ENCODE measurements at places on chromosomes 2 and 18.

- no peak for DNase-seq
These were observed 95.6 kb upstream of the ASAP2 start for GRCh38 chr2:9110893-9111569.

DNA sequence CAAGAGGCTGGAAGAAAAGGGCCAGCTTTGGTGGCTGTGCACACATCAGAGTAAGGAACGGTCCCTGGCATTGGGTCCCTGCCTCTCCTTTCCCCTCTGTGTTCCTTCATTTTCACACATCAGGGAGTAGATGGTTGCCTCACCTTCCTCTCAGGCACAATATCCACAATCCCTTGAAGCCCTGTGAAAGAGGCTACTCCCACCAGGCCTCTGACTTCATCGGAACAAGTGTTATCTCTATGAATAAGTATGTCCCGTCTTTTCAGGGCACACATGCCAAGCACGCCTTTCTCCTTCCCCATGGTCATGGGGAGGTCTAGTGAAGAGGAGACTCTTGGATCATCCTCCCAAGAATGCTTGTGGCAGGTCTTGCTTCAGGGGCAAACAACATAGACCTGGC is 61.2 kb upstream of the LMAN1 start:
- DNase-seq: no peak

- DNase-seq: peak; percentile 47
These were observed 4.6 kb downstream of the PROC start for GRCh38 chr2:127422559-127423477.

- no peak for DNase-seq
These were observed 22.6 kb upstream of the CCDC141 start for GRCh38 chr2:179072527-179072926.

GRCh38 chr18:58998401-58999203 is 133.9 kb downstream of the ZNF532 start:
- DNase-seq: no peak

GRCh38 chr18:6566338-6566911 is 151.7 kb upstream of the L3MBTL4 start:
- DNase-seq: no peak

DNA sequence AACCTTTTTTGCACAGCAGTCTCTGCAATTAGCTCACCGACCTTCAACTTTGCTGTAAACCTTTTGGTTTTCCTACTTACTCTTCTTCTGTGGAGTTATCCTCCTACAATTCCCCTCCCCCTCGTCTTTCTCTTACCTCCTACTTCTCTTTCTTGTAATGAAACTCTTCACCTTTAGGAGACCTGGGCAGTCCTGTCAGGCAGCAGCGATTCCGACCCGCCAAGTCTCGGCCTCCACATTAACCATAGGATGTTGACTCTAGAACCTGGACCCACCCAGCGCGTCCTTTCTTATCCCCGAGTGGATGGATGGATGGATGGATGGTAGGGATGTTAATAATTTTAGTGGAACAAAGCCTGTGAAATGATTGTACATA is 8.3 kb downstream of the TBR1 start:
- no peak for DNase-seq

GRCh38 chr2:36415381-36416022 is 59.9 kb downstream of the CRIM1 start:
- no peak for DNase-seq

- no peak for DNase-seq
These were observed 164.0 kb downstream of the SLC39A10 start for GRCh38 chr2:195820867-195821565.

GRCh38 chr2:151161821-151162551 is 99.7 kb downstream of the RBM43 start:
- no peak for DNase-seq

DNA sequence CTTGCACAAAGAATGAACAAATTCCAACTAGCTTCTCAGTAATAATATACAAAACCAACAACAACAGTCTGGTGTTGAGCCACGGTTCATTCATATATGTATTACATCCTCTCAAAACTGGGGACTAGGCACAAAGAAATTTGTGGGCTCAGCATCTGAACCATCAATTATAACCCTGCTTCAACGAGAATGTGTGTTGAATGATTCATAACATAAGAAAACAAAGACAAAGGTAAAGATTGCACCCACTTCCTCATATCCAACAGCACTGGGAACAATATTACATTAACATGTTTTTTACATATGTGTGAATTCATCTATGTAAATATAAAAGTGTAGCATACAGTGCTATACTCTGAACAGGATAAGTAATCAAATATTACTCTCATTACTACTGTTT is 144.8 kb downstream of the CDH2 start:
- DNase-seq: no peak

DNA sequence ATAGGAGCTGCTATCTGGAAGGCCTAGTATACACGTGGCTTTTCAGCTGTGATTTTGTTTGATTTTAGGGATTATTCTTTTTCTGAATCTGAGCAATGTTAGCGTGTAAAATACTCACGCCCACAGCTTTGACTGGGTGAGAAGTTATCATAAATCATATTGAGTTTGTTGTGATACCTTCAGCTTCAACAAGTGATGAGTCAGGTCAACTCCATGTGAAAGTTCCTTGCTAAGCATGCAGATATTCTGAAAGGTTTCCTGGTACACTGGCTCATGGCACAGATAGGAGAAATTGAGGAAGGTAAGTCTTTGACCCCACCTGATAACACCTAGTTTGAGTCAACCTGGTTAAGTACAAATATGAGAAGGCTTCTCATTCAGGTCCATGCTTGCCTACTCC is at the start of gene GKN1:
Gene GKN1, plus strand, starts transcription at position 386 of the 400 bp plus-strand sequence. CDS start 42 bp downstream, outside the sequence.
- no peak for DNase-seq

DNA sequence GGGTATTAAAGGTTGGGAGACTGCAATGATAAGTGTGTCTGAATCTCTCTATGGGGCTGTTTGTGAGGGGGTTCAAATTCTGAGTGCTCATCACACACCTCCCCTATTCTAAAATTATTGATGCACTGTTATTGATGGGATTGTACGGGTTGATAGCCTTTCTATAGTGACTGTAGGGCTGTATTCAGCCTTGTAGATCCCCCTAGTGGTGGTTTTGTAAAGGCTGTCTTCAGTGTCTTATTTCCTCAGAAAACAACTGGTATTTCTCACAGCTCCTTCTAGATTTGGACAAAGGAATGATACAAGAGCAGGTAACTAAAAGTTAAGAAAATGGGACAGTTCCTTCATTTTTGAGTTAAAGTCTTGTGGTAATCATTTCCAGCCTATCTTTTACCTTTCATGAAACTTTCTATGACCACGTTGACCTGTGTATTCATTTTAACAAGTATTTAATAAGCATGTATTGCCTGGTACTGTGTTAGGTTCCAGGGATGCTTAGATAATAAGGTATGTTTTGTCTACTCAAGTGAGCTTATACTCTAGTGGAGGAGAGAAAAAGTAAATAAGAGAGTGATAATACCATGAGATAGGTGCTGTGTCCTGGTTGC is 21.2 kb downstream of the SMAD4 start:
- DNase-seq: no peak

DNA sequence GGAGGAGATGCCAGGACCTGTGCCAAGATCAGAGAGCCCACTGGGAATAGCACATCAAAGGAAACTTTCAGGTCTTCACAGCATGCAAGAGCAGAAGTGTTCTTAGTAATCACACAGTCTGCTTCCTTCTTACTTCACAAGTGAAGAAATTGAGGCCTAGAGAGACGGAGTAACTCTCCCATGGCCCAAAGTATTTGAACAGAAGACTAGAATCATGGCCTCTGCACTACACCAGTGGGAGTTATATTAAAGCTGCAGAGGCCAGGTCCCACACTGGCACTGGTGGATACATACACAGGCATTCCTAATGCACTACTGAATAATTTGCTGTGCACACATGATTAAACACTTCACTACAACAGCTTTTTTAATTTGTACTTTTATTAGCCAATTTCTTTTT is 107.6 kb upstream of the RMP24 start:
- no peak for DNase-seq

DNA sequence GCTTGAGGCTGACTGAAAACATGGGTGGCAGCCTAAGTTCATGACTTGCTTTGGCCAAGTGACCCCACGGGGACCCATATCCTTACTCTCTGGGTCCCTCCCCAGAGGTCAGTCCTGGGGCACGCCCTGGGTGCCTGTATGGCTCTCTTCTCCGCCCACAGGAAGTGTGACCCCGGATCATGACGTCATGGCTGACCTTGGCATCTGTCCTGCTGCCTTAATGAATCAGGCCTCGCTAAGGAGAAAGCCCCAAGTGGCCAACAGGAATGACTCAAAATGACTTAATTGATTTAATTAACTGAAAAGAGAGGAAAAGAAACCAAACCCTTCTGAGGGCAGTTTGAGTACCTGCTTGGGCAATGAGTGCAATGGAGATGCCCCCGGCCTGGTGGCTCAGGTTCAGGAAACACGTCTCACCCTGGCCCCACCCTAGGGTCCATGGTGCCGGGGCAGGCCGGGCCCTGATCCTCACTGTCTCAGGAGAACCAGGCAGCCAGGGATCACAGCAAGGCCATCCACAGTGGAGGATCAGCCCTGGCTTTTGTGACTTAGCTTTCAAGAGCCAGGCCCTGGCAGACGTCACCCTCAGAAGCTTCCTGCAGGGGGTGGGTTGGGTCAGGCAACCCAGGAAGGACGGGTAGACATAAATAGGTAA is 112.0 kb downstream of the CYP26B1 start:
- no peak for DNase-seq

GRCh38 chr18:45365835-45366234 is 249.4 kb upstream of the SLC14A2 start:
- no peak for DNase-seq

- no peak for DNase-seq
These were observed 59.8 kb downstream of the ITGA4 start for GRCh38 chr2:181516992-181517391.

- no peak for DNase-seq
These were observed 76.2 kb downstream of the C18orf54 start for GRCh38 chr18:54433857-54434256.

DNA sequence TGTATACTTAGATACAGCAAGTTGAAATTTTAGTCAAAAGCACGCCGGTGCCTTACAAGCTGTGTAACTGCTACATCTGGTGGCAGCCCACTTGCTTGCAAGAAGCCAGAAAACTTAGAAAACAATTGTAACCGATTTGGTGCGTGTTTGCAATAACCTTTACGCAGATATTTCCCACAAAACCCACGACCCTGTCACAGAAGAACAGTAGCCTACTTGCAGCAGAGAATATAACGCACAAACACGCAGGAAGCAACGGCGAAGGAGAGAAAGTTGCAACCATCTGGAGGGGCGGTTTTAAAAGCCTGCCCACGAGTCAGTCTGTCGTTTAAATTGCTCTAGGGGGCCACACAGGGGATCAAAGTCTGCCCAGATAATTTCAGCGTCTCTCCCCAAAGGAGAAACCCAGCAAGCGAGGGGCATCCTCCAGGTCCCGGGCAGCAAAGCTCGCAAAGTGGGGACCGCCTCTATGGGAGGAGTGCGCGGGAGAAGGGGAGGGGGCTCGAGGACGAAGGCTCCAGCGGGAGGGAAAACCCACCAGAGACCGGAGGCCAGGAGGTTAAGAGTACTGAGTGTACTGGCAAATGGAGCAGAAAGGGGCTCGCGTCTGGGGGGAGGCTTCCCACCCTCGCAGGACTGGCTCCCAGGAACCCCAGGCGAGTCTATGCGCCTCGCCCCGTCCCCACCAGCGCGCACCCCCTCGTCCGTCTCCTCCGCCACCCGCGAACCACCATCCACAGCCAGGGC is 1.1 kb downstream of the TLK1 start:
- DNase-seq: peak; percentile 64

- DNase-seq: no peak
These were observed 44.9 kb downstream of the SERTAD2 start for GRCh38 chr2:64608867-64609226.

DNA sequence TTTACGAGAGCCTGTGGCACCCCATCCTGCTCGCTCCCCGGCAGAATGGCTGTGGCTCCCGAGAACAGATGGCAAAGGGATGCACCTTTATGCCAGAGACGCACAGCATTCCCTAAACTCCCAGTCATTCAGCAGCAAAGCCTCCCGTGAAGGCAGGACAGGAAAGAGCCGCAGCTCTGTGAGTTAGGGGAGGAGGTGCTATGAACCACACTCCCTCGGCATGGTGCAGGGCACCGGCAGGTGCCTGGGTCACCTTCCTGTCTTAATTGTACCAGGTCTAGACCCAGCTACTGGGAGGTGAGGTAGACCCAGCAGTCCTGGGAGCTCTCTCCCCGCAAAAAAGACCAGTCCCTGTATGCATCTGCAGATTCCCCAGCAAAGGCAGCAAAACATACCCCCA is 149.8 kb downstream of the TWIST2 start:
- DNase-seq: peak; percentile 13

DNA sequence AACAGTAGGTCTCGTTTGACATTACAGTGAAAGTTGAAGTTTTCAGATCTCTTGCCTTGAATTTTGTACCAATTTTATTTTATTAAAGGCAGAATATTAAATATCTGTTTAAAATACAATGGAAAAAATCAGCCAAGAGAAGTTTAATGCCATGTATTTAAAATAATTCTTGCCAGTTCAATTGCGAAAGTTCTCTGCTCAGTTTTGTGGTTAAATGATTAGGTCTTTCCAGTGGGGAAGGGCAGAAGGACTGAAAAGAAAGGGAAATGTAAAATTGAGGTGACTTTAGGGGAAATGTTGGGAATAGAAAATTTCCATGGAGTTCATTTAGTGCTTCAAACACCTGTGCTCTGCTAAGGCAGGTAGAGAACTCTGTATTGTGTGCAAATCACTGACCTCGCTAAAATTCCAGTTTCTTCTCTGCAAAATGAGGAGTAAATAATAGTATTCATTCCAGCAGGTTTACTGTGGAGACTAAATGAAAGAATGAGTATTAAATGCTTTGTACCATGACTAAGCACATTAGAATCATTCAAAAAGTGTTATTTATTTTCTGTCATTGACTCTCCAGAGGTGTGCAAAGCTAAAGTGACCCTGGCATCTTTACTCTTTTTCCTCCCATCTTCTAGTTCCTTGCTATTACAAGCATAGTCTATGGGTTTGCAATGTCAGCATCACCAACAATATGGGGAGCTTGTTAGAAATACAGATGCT is 74.4 kb downstream of the KIAA1328 start:
- no peak for DNase-seq

- no peak for DNase-seq
These were observed 281.4 kb upstream of the ZEB2 start for GRCh38 chr2:144801325-144801724.

GRCh38 chr18:34730774-34731173 is 20.7 kb downstream of the DTNA start:
- no peak for DNase-seq

DNA sequence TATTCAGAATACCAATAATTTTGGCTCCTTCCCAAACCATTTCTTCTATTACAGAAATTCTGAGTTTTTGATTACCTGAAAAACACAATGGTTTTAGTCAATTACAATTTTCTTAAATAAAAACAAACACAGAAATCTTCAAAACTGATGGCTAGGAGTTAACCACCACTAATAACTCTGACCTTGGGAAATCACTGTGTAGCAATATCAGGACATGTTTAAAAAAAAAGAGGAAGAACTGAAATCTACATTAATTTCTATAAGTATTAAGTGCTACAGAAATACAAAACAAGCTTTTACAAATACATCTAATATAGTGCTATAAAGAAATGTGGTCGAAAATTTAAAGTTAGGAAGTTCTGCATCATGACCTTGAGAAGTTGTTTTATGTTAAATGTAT is 14.9 kb downstream of the L3MBTL4 start:
- DNase-seq: no peak

Measured in activated naive CD4-positive, alpha-beta T cell treated with anti-CD3 and anti-CD28 coated beads, Interleukin-2, amount 10 ng/mL, durations not matched to agents 7 days and 5 days (primary cell).